ENCODE measurements at places on chromosomes 6 and 20.
A peak's percentile ranks its signal among the peaks of the same experiment; 100 is the strongest.

- DNase-seq = no peak
Observed at GRCh38 chr20:47863315-47863965, 78.2 kb upstream of the SULF2 start.

- no peak for DNase-seq
Observed at GRCh38 chr6:138510093-138510492, 10.8 kb upstream of the NHSL1 start.

GRCh38 chr6:89989742-89990141, 95.5 kb downstream of the GJA10 start:
- no peak for DNase-seq

DNA sequence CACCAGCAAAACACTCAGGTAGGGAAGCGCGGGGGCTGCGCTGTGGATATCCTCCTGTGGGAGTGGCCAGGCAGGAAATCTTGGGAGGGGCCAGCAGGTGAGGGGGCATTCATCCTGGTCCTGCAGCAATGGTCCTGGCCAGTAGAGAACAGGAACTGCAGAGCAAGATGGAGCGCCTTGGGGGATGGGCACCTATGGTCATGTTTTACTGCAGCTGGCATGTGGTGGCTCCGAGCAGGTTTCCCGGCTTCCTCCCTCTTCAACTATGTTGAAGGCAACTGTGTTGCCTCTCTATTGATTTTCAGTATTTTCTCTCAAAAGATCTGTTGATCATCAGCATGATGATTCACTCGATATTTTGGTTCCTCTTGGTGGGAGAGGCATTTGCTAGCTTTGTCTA, 70.9 kb downstream of the SNAP91 start:
- DNase-seq = no peak

GRCh38 chr6:138773177-138774091, at the start of gene CCDC28A:
TSS of gene CCDC28A (plus strand) at chr6:138773769. CDS start at chr6:138776121, 2,352 bp downstream.
- DNase-seq = peak; percentile 88

DNA sequence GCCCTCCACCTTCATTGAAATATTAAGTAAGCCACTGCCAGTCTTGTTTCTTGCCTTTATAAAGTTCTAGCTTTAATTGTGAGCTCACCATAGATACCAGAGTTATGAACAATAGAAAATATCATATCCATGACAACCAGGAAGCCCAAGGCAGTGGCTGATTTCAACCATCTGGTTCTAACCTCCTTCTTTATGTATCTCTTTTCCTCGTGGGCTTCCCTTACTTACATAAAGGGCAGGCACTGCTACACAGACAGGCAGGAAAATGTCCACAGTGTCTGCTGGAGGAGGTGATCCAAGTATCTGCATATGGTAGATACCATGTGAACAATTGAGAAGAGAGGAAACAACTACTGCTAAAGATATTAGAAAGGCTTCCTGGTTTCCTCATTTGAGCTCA, 65.2 kb upstream of the PRND start:
- no peak for DNase-seq

- no peak for DNase-seq
Observed at GRCh38 chr6:87917886-87918285, 129.8 kb upstream of the SPACA1 start.

- DNase-seq = peak; percentile 66
Observed at GRCh38 chr6:73675466-73676098, 20.4 kb upstream of the CD109 start.

- DNase-seq = peak; percentile 26
Observed at GRCh38 chr6:162899148-162899547, 171.4 kb downstream of the PACRG start.

DNA sequence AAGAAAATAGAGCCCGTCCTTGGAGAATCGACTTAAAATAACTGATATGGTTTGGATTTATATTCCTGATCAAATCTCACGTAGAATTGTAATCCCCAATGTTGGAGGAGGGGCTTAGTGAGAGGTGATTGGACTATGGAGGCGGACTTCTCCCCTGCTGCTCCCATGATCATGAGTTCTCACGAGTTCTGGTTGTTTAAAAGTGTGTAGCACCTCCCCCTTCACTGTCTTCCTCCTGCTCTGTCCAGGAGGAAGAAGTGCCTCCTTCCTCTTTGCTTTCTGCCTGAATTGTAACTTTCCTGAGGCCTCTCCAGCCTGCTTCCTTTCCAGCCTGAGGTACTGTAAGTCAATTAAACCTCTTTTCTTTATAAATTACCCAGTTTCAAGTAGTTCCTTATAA, 529.2 kb downstream of the HAO1 start:
- DNase-seq = no peak

GRCh38 chr6:36266913-36267644, 2.8 kb upstream of the PNPLA1 start:
- no peak for DNase-seq

GRCh38 chr6:37673436-37673835, 24.2 kb downstream of the MDGA1 start:
- DNase-seq = no peak

DNA sequence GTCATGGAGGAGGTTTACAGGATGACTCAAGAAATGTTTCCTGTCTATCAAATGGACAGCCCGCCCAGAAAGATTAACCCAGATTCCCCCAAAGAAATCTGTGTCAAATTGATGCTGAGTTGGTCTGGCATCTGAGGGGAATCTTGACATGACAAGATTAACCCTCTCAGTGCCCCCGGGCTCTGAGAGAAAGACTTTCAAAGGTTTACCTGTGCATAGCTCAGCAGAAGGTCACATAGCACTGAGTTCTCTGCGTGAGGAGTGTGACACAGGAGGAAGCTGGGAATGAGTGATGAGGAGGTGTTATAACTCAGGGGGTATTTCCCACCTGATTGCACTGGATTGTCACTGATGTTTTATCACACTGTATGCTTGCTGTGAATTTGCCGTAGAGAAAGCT, 601.2 kb downstream of the DHX35 start:
- no peak for DNase-seq

DNA sequence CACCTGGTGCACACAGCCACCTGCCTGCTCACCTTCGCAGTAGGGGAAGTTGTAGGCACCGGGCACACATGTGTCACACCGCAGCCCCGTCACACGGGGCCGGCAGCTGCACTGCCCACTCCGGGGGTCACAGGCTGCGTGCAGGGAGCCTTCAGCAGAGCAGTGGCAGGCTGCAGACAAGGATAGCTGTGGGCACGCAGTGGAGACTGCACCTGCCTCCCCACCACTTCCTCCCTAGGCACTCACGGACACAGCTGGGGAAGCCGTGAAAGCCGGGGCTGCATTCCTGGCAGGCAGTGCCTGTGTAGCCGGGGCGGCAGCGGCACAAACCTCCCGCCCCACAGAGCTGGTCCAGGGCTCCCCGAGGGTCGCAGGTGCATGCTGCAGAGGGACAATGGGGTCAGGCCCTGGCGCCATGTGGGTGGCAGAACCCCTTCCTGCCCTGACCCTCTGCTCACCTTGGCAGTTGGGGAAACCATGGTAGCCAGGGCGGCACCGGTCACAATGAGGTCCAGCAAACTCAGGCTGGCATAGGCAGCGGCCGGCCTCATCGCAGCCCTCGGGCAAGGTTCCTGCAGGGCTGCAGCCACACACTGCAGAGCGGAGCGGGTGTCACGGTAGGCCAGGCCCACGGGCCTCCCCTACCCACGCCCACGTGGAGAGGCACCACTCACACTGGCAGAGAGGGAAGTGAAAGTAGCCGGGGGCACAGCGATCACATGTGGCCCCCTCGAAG, 29.4 kb downstream of the LAMA5 start:
- DNase-seq = no peak

GRCh38 chr6:100283285-100283684, 181.4 kb downstream of the SIM1 start:
- peak; percentile 46 for DNase-seq

DNA sequence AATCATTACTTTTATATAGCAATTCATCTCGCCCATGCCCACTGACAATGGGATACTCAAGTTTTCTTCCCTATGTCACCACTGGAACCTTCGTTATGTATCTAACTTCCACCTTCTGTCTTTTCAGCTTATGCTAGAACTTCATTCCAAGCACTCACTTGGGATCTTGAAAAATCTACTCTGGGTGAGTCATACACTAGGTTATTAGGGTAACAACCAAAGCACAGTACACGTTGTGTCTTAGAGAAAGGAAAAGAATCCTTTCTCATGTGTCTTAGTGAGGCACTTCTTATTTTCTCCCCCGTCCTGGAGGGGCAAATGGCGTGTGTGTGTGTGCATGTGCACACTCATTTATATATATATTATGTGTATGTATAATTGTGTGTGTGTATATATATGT, 18.3 kb upstream of the FAM162B start:
- DNase-seq = no peak

- DNase-seq = no peak
Observed at GRCh38 chr20:62025394-62025793, 40.3 kb downstream of the TAF4 start.

GRCh38 chr6:168410035-168410434, 30.9 kb upstream of the SMOC2 start:
- DNase-seq = no peak

DNA sequence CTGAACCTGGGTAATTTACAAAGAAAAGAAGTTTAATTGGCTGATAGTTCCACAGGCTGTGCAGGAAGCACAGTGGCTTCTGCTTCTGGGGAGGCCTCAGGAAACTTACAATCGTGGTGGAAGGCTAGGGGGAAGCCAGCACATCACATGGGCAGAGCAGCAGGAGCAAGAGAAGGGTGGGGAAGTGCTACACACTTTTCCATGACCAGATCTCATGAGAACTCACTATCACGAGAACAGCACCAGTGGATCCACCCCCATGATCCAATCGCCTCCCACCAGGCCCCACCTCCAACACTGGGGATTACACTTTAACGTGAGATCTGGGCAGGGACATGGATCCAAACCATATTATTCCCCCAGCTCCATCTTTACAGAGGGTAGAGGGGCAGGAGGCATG, 166.4 kb downstream of the NFATC2 start:
- DNase-seq = no peak

- no peak for DNase-seq
Observed at GRCh38 chr6:22206106-22206505, 90.7 kb downstream of the PRL start.

DNA sequence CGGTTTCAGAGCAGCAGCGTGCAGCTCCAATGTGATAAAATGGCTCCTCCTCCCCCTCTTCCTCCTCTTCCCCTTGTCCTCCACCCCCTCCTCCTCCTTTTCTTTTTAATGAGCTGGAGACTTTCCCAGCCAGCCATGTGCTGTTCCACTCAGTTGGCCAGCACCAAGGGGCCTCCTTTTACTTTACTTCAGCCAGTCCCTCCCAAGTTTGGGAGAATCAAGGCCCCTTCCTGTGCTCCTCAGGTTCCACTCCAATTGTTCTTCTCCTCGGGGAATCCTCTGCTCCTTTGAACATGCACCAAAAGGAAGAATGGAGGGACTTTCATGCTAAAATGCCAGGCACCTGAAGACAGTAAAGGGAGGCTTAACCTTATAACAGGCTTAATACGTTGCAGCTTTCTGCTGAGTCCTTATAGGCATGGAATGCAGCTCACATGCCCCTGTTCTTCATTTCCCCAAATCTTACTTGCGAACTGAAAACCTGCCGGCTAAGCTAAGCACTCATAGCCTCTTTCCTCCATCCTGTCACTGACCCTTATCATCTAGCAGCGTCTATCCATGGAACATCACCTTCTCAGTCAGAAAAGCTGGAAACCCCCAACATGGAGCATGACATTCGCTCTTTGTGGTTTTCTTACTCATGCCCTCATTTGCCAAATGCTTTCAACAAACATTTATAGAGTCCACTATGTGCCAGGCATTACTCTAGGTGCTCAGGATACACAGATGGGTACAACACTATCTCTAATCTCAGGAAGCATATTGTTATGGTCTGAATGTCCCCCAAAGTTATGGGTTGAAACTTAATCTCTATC, 170.6 kb downstream of the PHACTR1 start:
- DNase-seq = no peak

DNA sequence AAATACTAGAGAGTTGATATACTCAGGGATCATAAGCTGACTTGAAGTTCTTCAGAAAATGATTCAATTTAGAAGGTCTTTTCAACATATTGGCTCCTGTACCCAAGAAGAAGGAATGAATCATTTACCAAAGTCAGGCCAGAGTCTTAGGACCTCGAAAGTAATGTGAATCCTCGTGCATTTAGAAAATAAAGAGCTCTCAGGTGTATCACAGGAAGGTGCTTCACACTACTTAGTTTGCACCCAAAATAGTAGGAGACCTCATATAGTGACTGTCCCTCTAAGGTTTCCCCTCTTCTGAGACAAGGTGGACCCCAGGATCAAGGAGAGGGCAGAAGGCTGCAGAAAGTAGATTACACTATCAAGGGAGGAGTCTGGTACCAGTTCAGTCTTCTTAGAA, 71.8 kb downstream of the F13A1 start:
- DNase-seq = no peak

DNA sequence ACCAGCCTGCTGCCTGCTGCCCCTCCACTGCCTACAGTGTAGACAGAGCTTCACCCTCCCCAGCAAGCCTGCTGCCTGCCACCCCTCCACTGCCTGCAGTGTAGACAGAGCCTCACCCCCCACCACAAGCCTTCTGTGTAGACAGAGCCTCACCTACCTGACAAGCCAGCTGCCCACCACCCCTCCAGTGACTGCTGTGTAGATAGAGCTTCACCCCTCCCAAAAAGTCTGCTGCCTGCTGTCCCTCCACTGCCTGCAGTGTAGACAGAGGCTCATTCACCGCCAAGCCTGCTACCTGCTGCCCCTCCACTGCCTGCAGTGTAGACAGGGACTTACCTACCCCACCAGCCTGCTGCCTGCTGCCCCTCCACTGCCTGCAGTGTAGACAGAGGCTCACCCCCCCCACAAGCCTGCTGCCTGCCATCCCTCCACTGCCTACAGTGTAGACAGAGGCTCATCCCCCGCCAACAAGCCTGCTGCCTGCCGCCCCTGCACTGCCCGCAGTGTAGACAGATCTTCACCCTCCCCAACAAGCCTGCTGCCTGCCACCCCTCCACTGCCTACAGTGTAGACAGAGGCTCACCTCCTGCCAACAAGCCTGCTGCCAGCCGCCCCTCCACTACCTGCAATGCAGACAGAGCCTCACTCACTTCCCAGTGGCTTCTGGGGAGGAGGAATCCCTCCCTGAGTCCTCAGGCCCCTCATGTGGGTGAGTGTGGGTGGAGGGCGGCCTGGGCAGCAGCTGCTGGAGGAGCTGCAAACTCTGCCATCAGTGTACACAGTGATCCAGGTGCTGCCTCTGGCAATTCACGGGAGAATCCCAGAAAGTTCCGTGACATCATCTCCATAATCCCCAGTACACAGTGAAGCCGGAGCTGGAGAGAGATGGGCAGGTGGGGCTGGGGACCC, 140.9 kb downstream of the DLL1 start:
- DNase-seq = no peak

Measured in SW480 (cell line).